Hindlimb muscle (tissue), 1 donor: ENCODE measurements at places on chromosomes 16 and 17.
A peak's percentile ranks its signal among the peaks of the same experiment; 100 is the strongest.

- no peak for DNase-seq
Observed at GRCh38 chr17:13572581-13572980, 29.1 kb downstream of the HS3ST3A1 start.

DNA sequence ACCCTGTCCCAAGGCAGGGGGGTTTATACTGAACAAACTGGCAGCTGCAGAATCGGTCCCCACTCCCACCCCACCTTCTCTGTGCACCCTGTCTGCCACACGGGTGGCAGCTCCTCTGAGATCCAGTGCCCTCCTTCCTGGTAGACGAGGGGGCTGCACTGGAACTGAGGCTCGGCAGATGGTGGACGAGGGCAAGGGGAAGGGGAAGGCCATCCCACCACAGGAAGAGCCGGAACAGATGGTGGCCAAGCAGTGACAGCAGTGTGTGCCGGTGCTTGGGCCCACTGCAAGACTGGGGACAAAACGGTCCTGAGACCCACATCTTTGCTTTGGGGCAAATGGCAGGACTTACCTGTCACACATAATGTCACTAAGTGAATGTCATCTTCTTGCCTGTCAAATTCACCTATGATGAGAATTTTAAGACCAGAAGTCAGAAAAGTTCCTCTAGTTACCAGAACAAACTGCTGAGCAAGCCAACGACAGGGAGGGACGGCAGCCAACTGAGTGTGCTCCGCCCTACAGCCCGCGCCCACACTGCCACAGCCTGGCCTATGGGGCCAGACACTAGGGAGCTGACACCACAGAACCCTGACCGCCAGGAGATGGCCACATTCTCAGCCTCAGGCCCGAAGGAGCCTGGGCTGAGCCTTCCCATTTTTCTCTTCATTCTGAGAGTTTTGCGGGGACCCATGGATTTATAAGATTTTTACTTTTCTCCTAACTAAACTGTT, 14.4 kb downstream of the NTAN1 start:
- peak; percentile 58 for DNase-seq

DNA sequence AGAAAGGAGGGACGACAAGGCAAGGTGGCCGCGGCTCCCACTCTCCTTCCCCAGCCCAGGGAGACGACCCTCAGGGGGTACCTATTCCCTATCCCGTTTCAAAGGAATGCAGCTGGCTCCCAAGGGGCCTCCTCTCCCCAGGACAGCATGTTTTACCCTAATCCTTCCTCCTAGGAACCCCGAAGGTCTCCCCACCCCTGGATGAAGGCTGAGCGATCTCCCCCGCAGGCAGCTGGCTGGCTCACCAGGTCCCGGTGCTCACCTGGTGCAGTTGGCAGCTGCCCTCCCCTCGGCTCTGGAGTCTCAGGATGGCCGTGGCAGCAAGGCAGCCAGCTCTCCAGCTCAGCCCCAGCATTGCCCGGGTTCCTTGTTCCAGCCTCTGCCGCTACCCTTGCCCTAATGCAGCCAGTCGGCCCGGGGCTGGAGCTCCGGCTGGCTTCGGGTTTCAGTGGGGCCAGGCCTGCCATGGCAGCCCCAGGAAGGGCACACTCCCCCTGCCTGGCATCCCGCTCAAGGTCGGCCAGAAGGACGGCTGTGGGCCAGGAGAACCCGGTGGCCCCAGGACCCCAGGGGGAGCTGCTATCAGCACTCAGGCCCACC, 4.6 kb downstream of the CLUH start:
- no peak for DNase-seq

GRCh38 chr17:57651451-57651850, 93.6 kb downstream of the CCDC182 start:
- DNase-seq: no peak

GRCh38 chr16:83727751-83728352, 79.9 kb upstream of the HSBP1 start:
- no peak for DNase-seq

GRCh38 chr17:39939106-39939505, 11.6 kb downstream of the LRRC3C start:
- DNase-seq: no peak

DNA sequence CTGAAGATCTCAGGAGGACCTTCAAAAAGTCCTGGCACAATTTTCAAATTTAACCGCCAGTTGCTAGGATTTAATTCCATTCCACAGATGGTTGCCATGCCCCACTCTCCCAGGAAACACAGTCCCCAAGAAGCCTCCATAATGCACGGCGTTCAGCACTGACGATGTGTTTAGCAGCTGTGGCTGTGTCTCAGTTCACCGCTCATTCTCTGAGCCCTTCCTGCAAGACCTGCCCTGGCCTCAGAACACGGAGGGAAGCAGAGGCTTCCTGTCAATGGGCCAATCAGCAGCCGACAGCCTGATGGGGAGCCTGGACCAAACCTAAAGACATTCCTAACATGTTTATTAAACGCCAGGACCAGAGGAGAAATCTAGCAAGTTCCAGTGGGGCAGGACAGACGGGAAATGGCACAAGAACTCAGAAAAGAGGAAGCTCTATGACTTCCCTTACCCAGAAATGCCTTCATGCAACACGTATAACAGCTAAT, 4.9 kb downstream of the MYLK3 start:
- DNase-seq: no peak

GRCh38 chr16:56197192-56197992, 6.1 kb downstream of the GNAO1 start:
- no peak for DNase-seq

- no peak for DNase-seq
Observed at GRCh38 chr17:56679777-56680422, 86.4 kb downstream of the NOG start.
